NCI-H2227 treated with DMSO at 0.1 percent for 48 hours (cell line): ENCODE measurements at places on chromosomes 12 and 14.

GRCh38 chr12:107903341-107904061, 129.0 kb downstream of the ASCL4 start:
- DNase-seq, result peak; percentile 87

- DNase-seq, result peak; percentile 19
Measured at GRCh38 chr14:30440961-30441360, 118.0 kb upstream of the G2E3 start.

- no peak for DNase-seq
Measured at GRCh38 chr14:95211721-95212504, 54.6 kb upstream of the DICER1 start.

DNA sequence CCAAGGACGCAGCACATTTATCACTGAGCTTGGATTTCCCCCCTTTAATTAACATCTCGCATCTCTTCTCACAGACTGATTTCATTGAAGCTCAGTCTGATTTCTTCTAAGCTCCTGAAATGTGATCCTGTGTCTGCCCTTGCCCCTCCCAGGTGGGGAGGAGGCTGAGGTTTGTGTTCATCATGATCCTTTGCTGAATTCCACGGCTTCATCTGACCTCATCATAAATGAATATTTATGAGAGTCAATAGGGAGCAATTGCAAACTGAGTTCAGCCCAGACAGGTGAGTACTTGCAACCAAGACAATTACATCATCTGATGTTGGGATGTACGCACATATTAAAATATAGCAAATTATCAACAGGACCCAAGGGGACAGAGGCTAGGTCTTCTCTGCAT, 72.4 kb downstream of the MAP1LC3B2 start:
- no peak for DNase-seq

DNA sequence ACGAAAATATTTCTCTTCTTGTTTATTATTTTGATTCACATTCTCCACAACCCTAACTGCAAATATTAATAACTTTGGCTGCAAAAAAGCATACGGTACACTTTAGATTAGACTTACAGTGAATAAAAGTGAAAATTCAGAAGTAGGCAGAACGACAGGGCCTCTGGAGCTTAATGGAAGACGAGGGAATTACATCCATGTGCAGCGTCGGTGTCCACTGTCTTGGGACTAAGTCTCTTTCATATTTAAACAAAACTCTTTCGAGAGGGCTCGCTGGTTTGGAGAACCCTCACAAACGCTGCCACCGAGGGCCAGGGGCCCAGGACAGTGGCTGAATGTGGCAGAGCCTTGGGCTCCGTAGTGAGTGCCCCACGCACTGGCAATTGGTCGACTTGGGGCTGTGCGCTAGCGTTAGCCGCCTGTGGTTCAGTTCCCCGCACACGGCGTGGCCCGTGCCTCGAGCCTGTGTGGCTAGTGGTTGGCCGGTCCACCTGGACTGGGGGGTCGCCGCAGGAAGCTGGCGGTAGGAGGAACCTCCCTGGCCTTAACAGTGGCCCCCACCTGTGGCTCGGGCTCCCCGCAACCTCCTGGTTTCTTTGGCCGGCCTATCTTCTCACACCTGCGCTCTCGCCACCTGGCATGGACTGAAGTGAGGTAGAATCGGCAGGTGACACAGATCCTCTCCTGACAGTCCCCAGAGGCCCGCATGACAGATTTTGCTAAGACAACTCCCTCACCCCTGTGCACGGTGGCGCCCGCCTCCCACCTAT, 739 bp upstream of the PAX9 start:
- no peak for DNase-seq

- no peak for DNase-seq
Measured at GRCh38 chr12:25986180-25986579, 27.7 kb downstream of the RASSF8 start.

- DNase-seq, result no peak
Measured at GRCh38 chr12:114655934-114656749, 27.8 kb downstream of the TBX3 start.

DNA sequence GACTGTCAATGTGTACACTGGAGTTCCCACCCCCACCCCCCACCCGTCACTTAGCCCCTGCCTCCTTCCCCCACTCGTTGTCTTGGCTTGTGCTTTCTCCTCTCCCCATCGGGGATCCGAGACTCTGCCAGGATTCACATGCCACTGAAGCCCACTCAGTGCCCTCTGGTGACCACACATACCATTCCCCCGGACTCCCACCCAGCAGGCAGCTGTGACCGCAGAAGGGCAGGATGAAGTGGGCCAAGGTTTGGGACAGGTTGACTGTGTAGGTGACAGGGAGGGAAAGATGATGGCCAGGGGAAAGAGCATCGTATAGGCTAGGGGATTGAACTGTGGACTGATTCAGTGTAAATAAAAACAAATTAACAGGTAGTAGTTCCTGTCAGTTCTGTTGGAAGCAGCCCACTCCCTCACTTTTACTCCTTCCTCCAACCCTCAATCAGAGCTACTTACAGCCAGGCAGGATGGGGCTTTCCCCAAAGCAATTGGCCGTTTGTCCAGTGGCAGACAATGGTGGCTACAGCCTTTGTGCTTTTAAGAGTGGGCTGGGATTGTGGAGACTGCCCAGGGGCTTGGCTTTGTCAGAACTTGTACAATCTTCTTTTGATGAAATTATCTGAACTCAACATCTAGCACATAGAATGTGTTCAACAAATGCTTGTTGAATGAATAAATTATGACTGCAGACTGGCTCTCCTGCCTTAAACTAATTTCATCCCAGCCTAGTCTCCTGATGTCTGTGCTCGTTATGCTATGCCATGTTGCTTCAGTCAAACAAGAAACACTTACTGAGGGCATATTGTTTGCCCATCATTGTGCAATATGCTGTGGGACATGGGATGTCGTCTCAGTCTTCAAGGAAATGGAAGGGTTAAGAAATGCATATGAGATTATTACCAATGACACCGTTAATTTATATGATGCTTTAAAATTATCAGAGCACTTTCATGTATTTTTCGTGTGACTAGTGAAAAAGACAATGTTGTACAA, 30.2 kb downstream of the TTC9 start:
- DNase-seq, result no peak

DNA sequence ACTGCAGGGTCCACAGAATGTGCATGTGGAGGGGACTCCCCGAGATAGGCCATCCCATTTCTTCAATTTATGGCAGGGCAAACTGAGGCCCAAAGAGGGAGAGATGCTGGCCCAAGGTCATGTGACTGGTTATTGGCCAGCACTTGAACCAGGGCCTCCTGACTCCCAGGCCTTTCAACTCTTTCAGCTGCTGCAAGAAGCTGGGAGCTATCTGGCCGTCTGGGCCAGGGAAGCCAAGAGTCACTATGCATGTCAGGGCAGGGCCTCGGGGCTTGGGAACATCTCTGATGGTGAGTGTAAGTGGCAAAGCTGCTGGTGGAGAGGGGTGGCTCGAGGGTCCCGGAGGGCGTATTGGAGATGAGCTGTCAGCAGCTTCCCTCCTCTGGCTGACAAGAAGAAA, 9.5 kb upstream of the LTBP2 start:
- no peak for DNase-seq

GRCh38 chr12:109711596-109712461, 1.8 kb upstream of the FAM222A start:
- DNase-seq, result no peak

DNA sequence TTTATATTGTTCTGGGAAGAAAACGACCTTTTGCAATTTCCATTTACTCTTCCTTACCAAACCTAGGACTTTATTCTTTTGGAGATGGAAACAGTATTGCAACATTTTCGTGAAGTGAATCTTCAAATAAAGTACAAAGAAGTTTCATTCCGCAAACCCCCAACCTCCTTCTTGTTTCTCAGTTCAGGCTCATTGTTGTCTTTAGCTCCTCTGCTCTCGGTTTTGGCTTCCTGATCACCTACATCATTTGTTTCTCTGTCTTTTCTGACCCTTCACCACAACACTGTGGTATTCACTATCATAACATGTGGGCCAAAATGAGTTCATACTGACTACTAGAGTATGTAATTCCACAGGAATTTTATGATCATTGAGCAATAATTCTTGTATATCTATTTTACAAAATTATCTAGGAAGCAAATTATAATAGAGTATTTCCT, 266.8 kb downstream of the ADAMTS20 start:
- DNase-seq, result no peak

GRCh38 chr14:103204852-103205540, 81.7 kb downstream of the TNFAIP2 start:
- no peak for DNase-seq

DNA sequence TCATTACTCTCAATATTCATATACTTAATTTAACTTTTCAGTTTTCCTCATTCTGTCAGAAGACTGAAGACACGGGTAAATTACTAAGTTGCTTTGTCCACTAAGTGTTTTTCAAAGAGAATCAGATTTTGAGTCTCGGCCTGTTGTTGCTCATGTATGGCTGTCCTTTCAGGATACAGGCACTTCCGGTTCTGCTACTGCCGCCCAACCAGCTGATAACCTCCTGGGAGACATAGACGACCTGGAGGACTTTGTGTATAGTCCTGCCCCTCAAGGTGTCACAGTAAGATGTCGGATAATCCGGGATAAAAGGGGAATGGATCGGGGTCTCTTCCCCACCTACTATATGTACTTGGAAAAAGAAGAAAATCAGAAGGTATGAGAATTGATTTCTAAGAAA, 28.3 kb upstream of the TEAD4 start:
- DNase-seq, result no peak

DNA sequence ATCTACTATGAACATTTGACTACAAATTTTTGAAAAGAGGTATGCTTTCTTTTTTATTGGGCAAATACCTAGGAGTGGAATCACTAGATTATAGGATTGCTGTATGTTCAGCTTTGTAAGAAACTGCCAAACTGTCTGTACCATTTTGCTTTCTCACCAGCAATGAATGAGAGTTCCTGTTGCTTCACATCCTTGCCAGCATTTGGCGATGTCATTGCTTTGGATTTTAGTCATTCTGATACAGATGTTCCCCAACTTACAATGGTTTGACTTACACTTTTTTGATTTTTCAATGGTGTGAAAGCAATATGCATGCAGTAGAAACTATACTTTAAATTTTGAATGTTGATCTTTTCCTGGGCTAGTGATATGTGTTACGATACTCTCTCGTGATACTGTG, 328.7 kb downstream of the RAD51B start:
- no peak for DNase-seq

GRCh38 chr14:68955164-68955850, 23.8 kb downstream of the ACTN1 start:
- DNase-seq, result no peak

- no peak for DNase-seq
Measured at GRCh38 chr14:76742966-76743365, 18.3 kb upstream of the VASH1 start.

GRCh38 chr12:104473374-104473983, 16.7 kb downstream of the CHST11 start:
- peak; percentile 35 for DNase-seq

- DNase-seq, result no peak
Measured at GRCh38 chr14:102696332-102696731, 80.9 kb upstream of the TRAF3 start.

- DNase-seq, result no peak
Measured at GRCh38 chr12:11771356-11771755, 121.9 kb downstream of the ETV6 start.

- DNase-seq, result no peak
Measured at GRCh38 chr12:124747426-124748161, 116.1 kb downstream of the SCARB1 start.

DNA sequence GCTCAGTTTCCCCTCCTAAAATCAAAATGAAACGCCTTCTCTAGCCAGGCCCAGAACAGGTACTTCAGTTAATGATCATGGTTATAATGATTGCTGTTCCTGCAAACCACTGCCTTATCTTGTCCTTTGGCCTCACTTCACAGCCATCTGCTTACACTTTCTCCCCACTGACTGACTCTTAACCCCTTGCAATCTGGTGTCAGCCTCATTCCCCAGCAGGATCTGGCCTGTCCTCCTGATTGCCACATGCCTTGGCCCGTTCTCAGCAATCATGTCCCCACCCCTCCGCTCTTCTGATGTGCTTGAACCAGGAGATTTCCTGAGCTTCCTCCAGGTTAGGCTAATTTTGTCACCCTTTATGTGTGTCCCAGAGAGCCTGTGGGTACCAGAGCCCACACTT, 64.5 kb downstream of the KCNA1 start:
- DNase-seq, result peak; percentile 26

GRCh38 chr14:24443053-24443665, 583 bp upstream of the SDR39U1 start:
- DNase-seq, result peak; percentile 36

- DNase-seq, result no peak
Measured at GRCh38 chr12:47458279-47458678, 247.6 kb downstream of the RPAP3 start.

- no peak for DNase-seq
Measured at GRCh38 chr12:62683776-62684569, 217.3 kb downstream of the MON2 start.

DNA sequence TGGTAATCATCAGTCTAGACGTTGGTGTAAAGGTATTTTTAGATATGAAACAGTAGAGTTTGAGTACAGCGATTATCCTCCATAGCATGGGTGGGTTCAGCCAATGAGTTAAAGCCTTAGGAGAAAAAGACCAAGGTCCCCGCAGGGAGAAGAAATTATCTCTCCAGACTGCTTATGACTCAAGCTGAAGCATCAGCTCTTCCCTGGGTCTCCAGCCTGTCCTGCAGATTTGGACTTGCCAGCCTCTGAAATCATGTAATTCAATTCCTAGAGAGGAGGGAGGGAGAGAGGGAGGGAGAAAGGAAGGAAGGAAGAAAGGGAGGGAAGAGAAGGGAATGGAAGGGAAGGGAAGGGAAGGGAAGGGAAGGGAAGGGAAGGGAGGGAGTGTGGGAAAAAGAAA, 12.0 kb upstream of the DTX1 start:
- no peak for DNase-seq

GRCh38 chr14:96727980-96728717, 69.0 kb upstream of the VRK1 start:
- DNase-seq, result no peak

DNA sequence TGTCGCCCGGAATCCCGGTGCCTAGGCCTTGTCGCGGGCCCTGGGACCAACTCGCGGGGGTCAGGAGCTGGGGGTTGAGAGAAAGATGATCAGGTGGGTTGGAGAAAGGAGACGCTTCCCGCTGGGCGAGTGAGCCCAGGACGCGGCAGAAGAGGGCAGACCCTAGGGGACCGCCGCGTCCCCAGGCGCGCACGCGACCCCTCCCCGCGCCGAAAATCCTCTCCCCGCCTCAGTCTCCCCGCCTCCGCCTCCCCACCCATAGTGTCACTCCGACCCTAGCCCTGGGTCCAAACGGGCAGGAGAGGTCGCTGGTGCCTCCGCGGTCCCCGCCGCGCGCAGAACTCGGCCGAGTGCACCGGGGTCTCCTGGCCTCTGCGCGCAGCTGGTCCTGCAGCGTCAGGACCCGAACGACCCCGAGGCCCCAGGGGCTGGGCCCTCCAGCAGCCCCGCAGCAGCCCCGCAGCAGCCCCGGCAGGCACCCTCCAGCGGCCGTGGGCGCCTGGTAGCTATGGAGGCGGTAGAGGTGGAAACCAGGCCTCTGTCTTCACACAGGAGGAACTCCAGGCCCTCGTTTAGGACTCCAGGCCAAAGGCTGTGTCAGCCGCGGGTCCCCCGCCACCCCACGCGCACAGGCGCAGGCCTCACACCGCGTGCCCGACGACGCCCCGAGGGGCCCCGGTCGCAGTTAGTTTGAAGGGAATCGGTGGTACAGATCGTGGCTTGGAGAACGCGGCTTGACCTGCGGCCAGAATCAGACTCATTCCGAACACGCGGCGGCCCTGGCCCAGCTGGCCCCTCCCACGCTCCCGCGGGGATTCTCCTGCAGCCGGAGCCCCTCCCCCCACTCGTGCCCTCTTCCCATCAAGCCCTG, 60.1 kb upstream of the EIF5 start:
- DNase-seq, result no peak
